ENCODE measurements at places on chromosomes 11 and 22.

GRCh38 chr22:31970490-31971444, 26.4 kb downstream of the YWHAH start:
- peak; percentile 73 for DNase-seq

- DNase-seq: no peak
These were observed 1219.8 kb upstream of the RAG2 start for GRCh38 chr11:37817727-37818270.

DNA sequence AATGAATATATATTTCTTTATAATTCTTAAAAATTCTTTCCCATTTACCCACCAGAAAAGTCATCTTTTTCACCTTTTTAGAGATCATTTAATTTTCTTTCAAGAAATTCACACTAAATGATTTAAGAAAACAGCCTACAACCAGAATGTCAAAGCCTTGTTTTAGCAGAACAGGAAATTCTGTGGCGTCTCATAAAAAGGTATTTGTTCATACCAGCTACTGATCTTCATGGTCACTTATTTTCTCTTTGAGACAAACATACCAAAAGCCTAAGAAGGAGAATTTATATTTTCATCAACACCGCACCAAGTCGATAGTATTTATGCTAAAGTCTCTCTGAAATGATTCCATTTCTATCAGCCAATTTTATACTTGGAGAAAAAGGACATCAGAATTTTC, 105.3 kb downstream of the ETS1 start:
- DNase-seq: no peak

DNA sequence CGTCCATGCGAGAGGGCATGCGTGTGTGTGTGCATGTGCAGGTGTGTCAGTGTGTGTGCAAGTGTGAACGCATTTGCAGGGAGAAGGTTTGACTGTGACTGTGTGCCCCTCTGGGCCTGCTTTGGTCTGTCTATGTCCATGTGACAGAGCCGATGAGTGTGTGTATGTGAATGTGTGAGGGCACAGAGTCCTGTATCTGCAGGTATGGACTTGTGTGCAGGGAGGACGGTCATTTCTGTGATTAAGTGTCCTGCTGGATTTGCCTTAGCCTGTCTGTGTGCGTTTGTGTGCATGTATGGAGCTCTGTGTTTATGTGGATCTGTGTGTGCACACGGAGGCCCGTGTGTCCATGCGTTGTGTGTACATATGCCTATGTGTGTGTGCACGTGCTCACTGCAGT, 5.4 kb downstream of the EMID1 start:
- no peak for DNase-seq

GRCh38 chr22:50314455-50315288, 7.2 kb upstream of the PLXNB2 start:
- peak; percentile 70 for DNase-seq

GRCh38 chr11:2534134-2534956, 89.5 kb downstream of the KCNQ1 start:
- no peak for DNase-seq

DNA sequence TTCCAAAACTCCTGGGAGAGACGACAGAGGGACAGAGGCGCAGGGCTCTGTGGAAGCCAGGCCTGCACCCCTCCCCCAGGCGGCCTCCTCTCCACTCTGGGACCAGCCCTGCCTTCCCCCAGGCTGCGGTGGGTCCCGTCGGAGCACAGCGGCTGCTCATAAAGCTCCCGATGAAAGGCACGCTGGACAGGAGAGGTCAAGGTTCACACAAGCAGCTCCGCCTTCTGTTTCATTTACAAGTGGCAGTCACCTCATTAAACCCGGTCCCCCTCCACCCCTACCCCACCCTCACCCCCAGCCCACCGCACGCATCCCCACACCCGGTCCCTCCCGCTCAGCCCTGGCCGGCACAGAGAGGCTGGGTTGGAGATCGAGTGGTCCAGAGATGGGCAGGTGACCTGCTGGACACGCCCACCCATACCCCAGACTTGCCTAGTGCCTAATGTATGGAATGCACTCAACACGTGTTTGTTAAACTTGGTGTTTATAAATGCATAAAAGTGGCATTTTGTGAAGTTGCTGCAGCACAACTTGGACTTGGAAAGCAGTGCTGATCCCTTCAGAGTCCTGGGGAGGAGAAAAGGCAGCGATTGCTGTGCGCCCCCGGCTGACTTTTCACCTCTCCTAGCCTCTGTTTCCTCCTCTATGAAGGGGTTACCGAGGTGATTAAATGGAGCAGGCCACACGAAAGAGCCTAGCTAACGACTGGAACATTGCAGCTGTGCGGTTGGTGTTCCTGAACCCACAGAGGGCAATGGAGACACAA, 26.0 kb downstream of the RPUSD4 start:
- DNase-seq: no peak

DNA sequence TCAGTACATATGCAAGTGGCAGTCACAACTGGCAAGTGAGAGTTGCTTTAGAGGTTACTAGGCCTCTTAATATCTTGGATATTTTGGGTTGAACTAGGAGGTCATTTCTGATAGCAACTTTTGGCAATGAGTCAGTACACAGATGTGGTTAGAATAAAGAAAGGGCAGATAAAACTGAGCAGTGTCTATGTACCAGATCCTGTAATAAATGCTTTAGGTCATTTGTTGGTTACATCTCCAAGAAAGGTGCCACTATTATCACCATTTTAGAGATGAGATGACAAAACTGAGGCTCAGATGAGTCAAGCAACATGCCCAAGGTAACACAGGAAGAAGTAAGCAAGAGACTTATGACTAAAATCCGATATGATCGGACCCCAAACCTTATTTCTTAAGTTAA, 25.0 kb downstream of the MAML2 start:
- no peak for DNase-seq

DNA sequence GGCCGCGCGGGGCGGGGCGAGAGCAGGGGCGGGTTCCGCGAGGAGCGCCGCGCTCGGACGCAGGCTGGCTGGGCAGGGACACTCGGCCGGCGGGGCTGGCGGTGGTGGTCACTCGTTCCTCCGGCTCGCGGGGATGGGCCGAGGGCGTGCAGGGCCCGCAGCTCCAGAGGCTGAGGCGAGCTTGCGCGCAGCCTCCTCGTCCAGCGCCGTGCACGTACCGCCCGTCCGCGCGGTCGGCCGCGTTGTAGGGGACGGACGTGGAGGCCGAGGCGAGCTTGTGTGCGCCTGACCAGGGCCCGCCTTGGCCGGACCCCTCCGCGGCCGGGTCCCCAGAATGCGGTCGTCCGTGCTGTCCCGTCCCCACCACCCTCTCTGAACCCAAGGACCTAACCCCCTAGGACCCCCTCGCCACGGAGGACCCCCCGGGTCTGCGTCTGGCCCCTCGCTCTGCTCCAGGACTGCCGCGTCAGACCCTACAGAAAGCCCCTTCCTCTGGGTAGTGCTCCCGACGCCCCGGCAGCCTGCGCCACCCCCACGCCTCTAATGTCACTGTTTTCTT, 569 bp upstream of the YPEL1 start:
- DNase-seq: no peak

- DNase-seq: no peak
These were observed 46.6 kb downstream of the CWC15 start for GRCh38 chr11:94926698-94927237.

DNA sequence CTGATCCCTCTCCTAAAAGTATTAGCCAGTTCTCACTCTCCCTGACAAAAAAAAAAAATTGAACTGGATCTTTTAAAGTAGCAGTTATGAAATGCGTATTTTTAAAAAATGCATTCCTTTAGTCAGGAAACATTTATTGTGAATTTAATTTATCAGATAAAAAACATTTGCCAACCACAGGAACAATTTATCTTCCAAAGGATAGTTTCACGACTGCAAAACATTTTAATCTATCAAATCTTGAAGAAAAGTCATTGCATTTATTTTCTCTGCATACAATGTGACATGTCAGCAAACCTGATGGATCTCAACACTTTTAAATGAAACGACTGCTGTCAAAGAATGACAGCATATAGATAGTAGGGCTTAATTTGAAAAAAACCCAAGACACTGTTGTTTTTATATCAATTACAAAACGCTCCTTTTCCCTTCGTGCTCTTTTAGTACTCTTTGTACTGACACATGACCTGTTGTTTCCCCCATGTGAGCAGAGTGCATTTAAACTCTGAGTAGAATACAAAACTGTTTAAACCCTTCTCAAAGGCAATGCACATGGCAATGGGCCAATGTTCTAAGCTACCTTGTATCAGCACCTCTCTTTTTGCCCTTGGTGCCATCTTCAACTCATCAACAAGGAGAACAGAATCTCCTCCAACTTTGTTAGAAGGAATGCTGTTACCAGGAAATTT, 107.0 kb downstream of the ATG16L2 start:
- no peak for DNase-seq

- no peak for DNase-seq
These were observed 133.0 kb downstream of the RAB38 start for GRCh38 chr11:88042238-88042637.

DNA sequence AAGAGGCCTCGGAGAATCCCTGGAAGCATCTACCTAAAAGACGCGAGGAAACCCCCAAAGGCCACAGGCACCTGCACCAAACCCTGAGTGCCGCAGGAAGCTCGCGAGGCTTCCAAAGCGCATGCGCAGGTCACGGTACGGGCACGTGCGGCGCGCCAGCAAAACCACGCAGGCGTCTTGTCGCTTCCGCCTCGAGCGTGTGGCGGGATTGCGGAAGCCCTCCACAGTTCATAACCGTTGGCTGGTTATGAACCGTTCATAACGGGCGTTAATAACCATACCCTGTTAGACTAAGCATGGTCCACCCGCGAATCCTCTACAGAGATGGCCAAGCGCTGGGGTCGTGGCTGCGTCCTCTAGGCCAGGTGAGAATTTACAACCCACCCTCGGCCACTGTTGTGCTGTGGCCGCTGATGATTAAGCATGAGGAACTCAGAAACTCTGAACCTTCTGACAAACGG, 46.4 kb downstream of the MORC2 start:
- DNase-seq: peak; percentile 61

DNA sequence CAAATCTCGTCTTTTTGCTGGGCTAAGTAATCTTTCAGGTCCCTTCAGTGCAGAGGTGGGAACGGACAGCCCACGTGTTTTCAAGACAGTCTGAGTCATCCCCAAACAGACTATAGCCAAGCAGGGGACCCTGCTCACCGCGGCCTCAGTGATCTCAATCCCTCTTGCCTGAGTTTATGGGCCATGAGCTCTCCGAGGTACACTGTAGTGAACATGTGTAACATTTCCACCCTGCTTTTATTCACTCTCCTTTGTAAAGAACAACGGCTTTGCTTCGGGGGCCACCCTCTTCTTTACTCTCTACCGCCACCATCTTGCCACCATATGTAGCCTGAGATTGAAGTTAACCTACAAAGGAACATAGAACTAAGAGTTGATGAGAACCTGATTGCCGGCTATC, 11.5 kb upstream of the KCTD14 start:
- no peak for DNase-seq

DNA sequence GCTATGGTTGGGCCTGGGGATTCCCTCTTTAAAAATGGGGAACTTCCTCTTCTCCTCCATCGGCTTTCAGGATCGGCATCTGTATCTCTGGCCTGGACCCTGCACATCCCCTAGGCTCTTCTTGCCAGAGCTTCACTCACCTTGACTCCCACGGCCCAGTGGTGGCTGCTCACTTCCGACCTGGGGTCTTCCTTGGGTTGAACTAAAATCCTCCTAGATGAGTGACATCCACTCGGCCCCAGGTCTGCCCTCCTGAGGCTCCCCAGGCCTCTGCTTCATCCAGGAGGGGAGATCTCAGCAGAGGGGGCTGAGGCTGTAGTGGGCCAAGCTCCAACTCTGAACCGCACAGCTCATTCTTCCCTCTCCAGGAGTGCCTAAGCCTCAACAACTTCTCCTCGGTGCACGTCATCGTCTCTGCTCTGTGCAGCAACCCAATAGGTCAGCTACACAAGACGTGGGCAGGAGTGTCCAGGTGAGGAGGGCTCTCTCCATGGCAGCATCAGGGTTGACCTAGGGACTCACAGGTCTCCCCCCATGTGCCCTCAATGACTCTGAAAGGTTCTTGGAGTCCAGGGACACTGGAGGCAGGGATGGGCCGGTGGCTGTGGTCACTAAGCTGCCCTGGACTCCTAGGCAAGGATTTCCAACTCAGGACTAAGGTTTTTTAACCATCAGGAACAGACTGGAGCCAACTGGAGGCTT, 3.3 kb downstream of the RGL4 start:
- no peak for DNase-seq

DNA sequence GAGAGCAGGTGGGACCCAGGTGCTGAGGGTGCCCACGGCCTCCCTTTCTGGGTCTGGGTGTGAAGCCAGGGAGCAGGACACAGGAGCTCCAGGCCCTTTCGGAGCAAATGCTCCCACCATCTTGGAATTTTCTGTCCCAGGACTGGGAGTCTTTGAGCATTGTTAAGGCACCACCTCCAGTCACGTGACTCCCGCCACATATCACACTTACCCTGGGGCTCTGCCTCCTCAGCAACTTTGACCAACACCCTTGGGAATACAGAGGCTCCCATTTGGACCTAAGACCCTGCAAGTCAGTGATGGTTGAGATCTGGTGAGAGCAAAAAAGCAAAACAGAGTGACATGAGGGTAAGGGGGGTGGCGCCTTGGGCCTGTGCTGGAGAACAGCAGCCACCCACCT, 35.6 kb downstream of the GNAZ start:
- DNase-seq: no peak

DNA sequence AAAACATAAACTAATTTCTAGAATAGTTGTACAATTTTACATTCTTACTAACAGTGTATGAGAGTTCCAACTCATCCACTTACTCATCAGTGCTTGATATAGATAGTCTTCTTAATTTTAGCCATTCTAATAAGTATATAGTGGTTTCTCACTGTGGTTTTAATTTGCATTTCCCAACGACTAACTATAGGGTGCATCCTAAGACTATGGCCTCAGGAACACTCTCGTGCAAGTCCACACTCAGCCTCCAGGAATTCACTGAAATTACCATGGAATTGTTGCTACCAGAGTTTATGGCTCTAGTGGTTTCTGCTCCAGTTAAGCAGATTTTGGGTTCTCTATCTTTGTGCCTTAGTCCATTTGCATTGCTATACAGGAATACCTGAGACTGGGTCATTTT, 60.1 kb upstream of the GUCY1A2 start:
- DNase-seq: no peak

- no peak for DNase-seq
These were observed 78.3 kb downstream of the RPL27A start for GRCh38 chr11:8760896-8761295.

DNA sequence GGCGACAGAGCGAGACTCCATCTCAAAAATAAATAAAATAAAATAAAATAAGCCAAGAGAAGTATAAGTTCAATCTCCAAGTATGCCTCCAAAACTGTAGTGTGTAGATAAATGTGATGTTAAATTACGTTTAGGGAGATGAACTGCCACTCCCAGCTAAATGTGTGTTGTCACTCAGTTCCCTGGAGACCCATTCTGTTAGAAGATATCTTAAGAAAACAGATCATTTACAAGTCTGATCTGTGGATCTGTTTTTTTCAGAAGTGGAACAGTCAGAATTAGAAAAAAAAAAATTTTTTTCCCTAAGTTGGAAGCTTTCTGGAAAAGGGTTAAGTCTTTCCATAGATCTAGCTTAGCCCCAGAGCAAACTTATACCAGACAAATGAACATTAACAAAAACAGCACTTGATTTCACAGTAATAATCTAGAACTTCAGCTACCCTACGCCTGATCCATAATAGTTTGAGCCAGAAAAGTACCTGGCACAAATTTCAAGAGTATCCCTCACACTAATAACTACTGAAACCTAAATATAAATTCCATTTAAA, 18.2 kb downstream of the CELF1 start:
- DNase-seq: no peak

All from stimulated activated naive CD4-positive, alpha-beta T cell treated with Interleukin-2 at 50 U/mL for 16 hours (primary cell).